ENCODE measurements at places on chromosomes 2 and 18.
A peak's percentile ranks its signal among the peaks of the same experiment; 100 is the strongest.

GRCh38 chr2:107932979-107933378, 53.3 kb upstream of the SLC5A7 start:
- DNase-seq, result peak; percentile 29

GRCh38 chr18:2240311-2240705, 331.0 kb downstream of the METTL4 start:
- DNase-seq, result peak; percentile 13

- DNase-seq, result no peak
Observed at GRCh38 chr2:136225950-136226835, 108.2 kb upstream of the CXCR4 start.

- DNase-seq, result no peak
Observed at GRCh38 chr18:74479486-74480148, 16.5 kb upstream of the CNDP2 start.

GRCh38 chr18:58520969-58521368, 107.9 kb downstream of the ALPK2 start:
- DNase-seq, result no peak

DNA sequence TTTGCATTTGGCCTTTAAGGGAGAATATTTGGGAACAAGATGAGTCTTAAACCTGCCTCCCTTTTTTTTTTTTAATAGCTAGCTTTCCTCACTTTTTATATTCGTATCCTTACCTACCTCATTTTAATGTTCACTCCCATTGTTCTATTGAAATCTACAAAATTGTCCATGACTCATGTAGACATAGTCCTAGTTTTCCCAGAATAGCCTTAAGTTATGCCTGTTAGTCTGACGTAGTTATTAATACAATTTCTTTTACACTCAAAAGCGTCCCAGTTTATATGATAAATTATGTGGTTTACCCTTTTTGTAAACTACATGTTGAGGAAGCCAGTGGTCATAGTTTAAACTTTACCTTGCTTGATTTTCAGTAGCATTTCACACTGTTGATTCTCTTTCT, 73.4 kb downstream of the UBR3 start:
- DNase-seq, result no peak

- no peak for DNase-seq
Observed at GRCh38 chr2:138280999-138281695, 220.4 kb upstream of the SPOPL start.

- DNase-seq, result no peak
Observed at GRCh38 chr2:222424276-222424728, at the start of gene SGPP2. SGPP2 (plus strand) TSS chr2:222424543; CDS start chr2:222424603, 60 bp downstream.

DNA sequence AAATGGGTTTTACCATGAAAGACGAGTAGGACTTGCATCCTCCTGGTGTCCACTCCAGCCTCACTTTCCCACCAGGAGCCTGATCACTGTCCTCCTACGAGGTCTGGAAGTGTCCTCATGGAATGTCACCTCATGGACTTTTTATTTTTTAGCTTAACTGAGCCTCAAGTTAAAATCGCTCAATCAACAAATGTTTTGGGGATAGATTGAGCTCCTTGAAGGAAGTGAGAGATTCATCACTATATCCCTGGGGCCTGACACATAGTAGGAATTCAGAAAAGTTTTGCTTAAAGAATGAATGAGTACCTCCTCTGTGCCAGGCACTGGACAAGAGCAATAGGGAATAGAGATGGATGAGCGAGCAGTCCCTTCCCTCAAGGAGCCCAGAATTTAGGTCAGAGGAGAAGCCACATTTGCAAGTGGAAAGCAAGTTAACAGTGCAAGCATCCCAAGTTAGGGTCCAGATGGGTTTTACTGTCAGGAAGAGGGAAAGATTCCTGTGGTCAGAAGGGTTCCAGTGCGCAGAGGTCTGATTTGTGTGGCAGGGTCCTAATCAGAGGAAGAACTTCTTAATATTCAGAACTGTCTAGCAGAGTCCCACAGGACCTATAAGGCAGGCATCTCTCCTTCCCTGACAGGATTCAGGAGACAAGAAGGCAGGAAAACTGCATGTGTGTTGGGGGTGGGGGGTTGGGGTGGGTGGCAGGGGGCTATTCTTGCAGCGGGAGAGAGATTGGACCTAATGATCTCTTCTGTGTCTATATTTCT, 67.0 kb downstream of the MYCN start:
- no peak for DNase-seq

DNA sequence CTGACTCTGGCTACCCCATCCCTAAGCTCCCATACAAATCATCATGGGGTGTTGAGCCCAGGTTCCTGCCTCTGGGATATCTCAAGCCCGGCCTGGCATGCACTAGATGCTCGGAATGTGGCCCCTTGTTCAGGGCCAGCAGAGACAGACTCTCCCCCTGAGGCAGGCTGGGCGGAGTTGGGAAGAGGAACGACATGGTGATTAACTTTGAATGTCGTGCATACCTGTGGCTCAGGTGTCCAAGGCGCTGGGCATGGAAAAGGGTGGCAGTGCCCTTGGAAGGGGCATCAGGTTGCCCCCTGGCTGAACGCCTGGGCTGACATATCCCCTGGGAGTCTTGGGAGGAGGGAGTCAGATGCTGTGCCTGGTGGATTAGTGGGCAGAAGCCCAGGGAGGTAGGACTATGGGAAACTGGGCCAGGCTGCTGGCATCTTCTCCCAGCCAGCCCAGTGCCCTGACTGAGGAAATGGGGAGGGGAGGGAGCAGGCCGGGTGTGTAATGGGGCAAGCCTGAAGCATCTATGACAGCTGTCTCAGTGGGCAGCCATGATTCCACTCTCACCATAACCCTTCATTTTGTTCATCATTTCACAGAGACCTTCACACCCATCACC, 57.8 kb upstream of the OTOF start:
- no peak for DNase-seq

- no peak for DNase-seq
Observed at GRCh38 chr2:160010361-160011145, 51.9 kb downstream of the PLA2R1 start.

- no peak for DNase-seq
Observed at GRCh38 chr2:136128366-136128765, 10.4 kb upstream of the CXCR4 start.

DNA sequence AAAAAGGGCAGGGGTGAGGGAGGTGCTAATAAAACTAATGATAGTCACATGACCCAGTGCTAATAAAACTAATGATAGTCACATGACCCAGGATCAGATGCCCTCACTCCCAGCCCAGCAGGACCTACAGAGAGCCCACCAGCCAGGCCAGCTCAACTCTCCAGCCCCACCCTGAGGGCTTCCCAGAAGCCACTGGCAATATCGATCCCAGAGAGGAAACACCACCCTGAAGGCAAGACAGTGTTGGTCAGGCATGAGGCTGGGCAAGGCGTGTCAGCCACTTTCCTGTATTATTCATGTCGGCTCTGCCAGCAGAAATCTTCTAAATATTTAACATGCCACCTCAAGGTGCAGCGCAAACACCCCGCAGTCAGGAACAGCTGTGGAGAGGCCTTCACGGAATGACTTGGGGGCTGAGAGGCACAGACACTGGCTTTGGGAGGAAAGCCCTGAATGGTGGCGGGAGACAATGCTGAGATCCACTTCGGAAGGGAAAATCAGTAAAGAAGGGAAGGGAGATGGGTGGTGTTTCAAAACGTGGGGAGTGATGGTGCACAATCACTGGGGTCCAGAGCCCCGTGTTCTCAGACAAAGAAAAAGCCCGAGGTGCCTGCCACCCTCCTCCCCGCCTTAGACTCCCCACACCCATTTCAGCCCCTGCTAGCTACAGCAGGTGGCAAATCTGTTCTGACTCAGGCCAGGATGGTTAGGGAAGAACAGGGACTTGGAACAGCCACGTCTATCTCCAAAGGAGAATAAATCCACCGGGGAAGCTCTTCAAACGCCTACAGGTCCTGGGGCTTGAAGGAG, 1.4 kb downstream of the REEP1 start:
- DNase-seq, result no peak

GRCh38 chr2:101089419-101089818, 61.8 kb downstream of the TBC1D8 start:
- DNase-seq, result no peak

DNA sequence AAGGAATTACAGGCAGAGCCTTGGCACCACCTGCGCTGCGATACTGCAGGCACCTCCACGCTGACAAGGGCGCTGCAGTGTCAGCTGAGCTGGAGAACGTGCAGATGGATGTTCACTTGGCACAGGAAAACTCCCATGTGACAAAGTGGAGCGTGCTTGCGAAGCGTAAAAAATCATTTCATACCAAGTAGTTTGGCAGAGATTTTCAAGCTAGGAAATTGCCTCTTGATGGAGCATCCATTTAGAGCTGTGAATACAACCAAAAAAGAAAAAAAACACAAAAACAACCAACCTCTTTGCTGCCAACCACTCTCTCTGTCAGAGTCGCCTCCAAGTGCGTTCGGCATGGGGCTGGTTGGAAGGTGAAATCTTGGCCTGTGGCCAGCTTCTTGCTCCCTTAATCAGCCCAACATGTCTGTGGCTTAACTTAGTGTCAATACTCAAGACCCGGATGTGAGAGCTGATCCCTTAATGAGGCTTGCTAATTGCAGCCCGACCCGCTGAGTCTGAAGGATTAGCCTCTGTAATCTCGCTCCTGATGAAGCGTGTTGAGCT, 38.1 kb downstream of the ACOXL start:
- peak; percentile 66 for DNase-seq

GRCh38 chr2:83787189-83787588, 671.9 kb downstream of the SUCLG1 start:
- no peak for DNase-seq

DNA sequence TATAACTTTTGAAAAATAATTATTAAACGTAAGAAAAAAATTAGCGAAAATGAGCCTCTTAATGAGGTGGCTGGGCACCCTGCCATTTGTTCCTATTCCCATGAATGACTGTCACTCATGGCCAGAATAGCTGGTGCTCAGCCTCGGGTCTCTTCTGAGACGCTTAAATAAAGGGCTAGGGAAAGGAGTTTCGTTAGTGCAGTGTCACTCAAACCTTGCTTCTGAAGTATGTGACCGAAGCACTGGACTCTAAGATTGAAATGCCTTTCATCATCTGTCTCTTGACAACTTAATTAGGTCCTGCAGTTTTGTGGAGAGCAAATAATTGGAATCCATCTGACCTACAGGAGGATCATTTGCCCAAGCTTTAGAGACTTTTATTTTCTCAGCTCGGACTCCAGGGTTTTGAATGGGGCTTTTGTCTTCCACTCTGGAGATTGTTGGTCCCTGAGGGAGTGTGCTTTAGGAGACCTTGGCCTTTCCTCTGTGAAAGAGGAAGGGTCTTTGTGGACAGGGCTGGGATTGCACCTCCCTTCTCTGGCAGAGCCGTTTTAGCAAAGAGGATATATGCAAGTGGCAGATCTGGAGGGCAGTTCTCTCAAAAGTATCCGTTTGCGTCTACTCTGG, 42.3 kb upstream of the FHOD3 start:
- DNase-seq, result peak; percentile 40

DNA sequence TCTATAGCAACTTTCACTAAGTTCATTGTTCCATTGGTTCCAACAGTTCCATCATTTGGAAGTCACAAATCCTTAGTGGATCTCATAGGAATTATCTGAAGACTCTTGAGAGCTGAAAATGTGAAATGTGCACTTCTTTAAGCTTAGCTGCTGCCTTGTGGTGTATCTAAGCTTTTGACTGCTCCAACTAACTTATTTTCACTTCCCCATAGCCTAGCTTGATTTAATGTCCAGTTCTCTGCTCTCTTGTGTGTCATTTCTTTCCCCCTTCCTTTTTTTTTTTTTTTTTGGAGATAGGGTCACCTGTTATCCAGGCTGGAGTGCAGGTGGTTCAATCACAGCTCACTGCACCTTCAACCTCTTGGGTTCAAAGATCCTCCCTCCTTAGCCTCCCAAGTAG, 34.9 kb upstream of the CD302 start:
- DNase-seq, result no peak

GRCh38 chr2:217263756-217264155, 403.9 kb upstream of the TNP1 start:
- no peak for DNase-seq

DNA sequence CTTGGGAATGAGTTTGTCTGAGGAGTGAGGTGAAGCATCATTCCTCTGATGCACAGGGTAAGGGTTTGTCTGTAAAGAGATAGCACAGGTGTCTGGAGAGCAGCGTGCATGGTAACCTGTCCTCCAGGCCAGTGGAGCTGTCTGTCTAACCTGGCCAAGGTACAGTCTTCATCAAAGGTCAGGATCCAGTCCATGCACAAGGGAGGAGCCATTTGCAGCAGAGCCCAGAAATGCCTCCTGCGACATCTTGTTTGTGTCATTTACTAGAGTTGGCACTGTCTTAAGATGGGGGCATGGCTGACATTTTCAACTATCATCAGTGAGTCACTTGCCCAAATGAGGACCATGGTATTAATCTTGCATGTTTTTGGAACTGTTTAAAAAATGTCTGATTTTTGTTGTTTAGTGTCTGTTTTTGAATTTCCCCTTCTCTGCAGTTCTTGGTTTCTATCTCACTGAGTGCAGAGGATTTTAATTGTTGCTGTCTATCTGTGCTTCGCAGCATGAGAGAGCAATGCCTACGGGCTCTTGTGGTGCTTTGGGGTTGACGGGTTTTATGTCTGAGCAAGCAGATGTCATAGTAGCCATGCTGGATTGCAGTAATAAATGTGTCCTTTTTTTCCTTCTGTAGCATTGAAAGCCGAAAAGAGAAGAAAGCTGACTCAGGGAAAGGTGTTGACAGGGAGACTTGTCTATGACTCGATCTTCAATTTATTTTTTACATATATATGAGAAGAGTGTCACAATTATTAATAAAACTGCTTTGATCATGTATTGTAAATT, 91.3 kb downstream of the DPP4 start:
- no peak for DNase-seq

GRCh38 chr2:125961739-125962138, 694.2 kb upstream of the GYPC start:
- no peak for DNase-seq

GRCh38 chr2:201840726-201841125, 34.4 kb downstream of the CDK15 start:
- no peak for DNase-seq

DNA sequence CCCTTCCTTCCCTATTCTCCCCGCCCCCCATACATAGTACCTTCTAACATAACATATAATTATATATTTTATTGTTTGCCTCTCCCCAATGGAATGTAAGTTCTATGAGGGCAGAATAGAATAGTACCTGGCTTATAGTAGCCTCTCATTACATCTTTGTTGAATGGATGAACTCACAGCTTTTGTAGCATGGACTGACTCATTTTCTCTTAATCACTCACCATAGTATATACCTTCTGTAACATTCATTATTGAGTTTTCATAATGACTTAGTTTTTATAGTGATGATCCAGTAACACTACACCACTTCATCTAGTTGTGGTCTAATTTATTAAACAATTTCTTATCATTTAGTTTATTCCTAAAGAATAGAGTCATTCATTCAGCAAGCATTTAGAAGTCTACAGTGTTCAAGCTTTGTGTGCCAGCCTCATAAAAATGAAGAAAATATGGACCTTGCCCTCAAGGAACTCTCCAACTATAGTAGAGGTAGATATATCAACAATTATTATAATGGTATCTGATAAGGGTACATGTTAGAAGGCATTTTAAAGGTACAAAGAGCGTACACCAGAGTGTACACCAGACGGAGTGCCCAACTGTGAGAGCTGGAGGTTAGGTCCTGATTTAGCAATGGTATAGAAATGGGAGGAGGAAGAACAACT, 31.1 kb downstream of the NCOA1 start:
- no peak for DNase-seq

All from cardiac muscle cell (in vitro differentiated cells and primary cell).